Right renal cortex interstitium (tissue), 3 donors: ENCODE measurements at places on chromosomes 7 and 10.

- no peak for DNase-seq
Measured at GRCh38 chr10:77392236-77392721, 245.3 kb downstream of the KCNMA1 start.

- DNase-seq, result no peak
Measured at GRCh38 chr7:114548081-114548980, 133.7 kb downstream of the FOXP2 start.

DNA sequence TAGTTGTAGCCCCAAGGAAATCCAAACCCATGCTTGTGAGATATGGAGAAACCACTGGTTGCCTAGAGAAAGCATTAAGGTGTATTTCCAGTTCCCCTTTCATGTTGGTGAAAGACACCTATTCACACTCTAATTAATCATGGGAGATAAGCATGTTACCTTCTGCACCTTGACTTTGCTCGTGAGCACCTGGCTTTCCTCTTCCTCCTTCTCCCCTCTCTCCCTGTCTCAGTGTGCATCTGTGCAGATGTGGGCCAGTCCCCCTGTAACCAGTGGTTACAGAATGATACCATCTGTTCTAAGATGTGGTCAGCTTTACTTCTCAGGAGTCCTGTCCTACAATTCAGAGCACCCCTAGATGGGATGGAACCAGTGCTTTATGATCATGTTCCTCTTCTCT, 160.6 kb downstream of the LCOR start:
- DNase-seq, result no peak

DNA sequence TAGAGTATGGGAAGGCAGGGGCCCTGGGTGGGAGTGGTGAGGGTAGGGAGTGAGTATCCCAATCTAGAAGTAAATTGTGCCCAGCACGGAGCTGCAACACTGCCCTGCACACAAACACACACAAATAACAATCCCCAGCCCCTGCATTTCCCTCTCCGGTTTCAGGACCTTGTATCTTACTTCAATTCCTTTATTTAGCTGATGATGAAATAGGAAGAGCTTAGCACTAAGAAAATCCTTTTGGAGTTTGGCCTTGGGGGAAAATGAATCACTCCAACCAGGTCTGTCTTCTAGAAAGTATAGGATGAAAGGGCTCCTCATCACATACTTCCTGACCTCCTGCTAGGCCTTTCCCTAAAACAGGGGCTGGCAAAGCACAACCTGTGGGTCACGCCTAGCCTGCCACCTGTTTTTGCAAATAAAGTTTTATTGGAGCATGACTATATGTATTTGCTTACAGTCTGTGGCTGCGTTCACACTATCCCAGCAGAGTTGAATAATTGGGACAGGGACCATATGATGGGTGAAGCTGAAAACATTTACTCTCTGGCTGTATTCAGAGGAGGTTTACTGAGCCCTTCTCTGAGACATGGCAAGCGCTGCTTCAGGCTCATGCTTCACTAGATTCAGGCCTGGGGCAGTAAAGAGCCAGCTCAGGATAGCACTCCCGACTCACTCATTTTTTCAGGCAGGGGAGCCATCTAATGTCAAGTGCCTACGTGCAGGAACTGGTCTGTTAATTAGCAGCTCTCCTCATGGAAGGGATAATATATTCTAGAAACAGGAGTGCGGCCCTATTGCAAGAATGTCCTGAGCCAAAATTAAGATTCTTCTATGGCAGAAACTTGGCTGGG, 111.0 kb downstream of the EGFR start:
- DNase-seq, result no peak

DNA sequence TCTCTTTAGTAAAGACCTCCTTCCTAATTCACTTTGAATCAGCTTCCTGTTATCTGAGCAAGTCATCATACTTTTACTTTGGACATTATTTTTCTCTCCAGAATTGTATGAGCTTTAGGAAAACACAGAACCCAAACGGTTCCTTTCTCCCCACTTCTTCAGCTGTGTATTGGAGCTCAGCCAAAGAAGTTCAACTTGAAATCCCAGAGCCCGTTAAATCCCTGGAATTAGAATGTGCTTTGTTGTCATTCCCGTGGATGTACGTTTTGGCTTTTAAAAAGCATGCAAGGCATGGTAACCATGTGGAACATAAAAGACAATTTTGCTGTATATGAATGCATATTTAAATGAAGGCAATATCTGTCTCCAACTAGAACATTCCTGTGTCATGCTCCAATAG, 46.6 kb downstream of the AGMO start:
- DNase-seq, result no peak

GRCh38 chr7:141150465-141150864, 76.6 kb downstream of the TMEM178B start:
- no peak for DNase-seq

GRCh38 chr10:6182454-6183098, 20.2 kb upstream of the PFKFB3 start:
- DNase-seq, result no peak

- DNase-seq, result no peak
Measured at GRCh38 chr10:6117711-6118110, 28.9 kb downstream of the RBM17 start.

GRCh38 chr10:117980216-117980615, 66.5 kb downstream of the RAB11FIP2 start:
- DNase-seq, result no peak

DNA sequence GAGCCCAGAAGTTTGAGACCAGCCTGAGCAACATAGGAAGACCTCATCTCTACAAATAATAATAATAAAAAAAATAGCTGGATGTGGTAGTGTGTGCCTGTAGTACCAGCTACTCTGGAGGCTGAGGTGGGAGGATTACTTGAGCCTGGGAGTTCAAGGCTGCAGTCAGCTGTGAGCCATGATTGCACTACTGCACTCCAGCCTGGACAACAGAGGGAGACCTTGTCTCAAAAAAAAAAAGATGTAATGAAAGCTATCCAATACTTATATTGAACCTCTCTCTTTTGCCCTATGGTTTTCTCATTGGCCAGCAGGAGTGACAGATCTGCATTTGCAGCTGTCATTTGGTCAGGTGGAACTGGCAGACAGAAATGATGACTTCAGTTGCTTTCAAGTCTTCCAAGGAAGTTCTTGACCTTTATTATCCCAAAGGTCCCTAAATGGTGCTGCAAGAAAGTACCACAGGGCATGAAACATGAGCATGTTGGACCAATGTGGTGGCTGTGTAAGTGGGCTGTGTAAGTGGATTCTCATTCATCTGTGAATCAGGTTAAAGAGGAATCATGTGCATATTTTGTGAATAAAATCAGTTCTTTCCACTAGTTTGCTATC, 99.4 kb downstream of the CALD1 start:
- no peak for DNase-seq

- no peak for DNase-seq
Measured at GRCh38 chr10:112698818-112699164, 251.3 kb upstream of the TCF7L2 start.

- no peak for DNase-seq
Measured at GRCh38 chr7:3067606-3068380, 24.1 kb upstream of the CARD11 start.

GRCh38 chr7:140005341-140005740, 57.4 kb downstream of the PARP12 start:
- DNase-seq, result no peak

DNA sequence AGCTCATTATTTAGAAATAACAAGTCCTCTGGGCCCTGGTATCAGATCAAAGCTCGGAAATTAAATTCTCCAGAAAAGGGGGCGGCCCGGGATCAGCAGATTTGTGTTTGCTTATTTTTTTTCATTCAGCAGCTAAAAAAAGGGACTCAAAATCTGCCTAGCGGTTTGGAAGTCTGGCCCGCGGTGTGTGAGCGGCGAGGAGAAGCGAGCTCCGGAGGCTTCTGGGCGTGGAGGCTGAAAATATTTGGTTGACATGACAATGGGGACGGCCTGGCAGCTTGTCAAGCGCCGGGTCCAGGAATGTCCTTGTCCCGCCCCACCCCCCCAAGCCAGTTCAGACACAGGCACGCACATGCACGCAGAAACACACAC, 43.4 kb downstream of the FOXL3 start:
- no peak for DNase-seq

GRCh38 chr7:157784979-157785441, 448.2 kb downstream of the DNAJB6 start:
- DNase-seq, result no peak

- DNase-seq, result no peak
Measured at GRCh38 chr7:33901199-33901598, 4.1 kb upstream of the BMPER start.

DNA sequence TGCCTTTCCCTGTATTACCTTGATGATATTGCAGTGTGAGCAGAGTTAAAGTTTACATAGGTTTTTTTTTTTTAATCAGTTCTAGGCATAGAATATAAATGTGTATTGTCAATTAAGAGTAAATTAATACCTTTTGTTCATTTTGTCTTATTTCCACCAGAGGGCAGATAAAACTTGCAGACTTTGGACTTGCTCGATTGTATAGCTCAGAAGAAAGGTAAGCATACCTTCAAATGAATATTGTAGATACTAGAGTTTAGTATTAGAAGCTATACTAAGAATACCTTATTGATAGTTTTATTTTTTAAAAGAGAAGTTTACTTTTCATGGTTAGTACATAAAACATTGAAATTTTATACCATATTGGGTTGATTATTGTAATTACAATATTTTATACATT, 86.8 kb downstream of the MPLKIP start:
- DNase-seq, result no peak

DNA sequence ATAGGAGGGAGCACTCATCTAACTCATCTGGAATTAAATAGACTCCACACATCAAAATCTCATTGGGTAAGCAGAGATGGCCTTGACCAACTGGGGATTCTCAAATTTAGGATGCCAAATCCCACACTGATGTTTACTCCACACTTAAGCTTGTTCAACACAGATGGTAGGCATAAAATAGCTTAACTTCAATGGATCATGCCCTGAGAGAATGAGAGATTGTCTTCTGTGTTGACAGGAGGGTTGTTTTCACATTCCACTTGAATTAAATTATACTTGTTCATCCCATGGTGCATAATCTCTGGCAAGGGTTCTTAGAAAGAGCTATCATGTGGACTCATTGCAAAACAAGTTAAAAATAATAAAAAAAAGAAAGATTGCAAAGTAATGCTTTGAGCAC, 391.4 kb downstream of the PLXDC2 start:
- no peak for DNase-seq

DNA sequence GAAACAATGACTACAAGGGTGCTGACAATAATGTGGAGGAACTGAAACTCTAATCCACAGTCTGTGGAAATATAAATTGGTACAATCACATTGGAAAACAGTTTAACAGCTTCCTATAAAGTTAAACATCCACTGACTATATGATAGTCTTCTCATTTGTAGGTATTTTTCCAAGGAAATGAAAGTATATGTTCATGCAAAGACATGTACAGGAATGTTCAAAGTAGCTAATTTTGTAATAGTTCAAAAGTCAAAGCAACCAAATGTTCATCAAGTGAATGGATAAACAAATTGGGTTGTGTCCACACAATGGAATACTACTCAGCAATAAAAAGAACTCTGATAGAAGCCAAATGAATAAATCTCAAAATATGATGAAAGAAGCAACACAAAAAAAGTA, 626.0 kb upstream of the IGFBP3 start:
- DNase-seq, result no peak

- no peak for DNase-seq
Measured at GRCh38 chr7:138458576-138459412, 1.3 kb upstream of the TRIM24 start.

- no peak for DNase-seq
Measured at GRCh38 chr10:113735913-113736312, 15.6 kb upstream of the PLEKHS1 start.

DNA sequence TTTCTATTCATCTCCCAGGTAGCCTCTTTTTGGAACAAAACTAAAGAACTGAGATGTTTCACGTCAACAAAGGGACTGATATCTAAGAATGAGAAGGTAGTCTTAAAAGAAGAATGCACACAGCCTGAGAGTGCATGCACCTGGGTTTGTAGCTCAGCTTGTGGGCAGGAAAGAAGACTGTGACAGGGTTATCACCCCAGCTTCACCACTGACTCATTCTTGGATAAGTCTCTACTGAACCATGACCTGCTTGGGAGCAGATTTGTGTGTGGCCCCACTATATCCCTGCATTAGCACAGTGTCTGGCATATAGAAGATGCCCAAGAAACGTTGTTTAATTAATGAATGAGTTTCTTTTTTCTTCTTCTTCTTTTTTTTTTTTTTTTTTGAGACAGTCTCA, 187.5 kb downstream of the GPAM start:
- DNase-seq, result no peak

GRCh38 chr10:23459308-23459939, 20.5 kb downstream of the OTUD1 start:
- DNase-seq, result no peak

DNA sequence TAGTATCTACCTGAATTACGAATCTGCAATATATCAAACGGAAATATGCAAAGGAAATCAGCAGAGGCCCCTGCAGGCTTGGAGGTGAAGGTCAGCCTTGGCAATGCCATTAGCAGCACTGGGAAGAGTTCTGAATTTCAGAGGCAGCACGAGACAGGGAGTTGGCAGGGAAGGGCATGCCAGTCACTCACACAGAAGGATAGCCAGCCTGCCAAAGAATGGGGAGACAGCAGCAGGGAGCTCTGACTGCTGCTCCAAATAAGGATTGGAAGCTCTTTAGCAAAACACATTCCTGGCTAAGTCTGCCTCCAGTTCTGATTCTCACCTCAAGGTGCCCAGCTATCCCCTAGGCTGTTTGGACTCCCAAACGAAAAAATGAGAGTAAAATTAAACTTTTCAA, 188.0 kb downstream of the PDE1C start:
- no peak for DNase-seq

- no peak for DNase-seq
Measured at GRCh38 chr10:67036808-67037207, 111.0 kb downstream of the LRRTM3 start.

- no peak for DNase-seq
Measured at GRCh38 chr10:62336404-62336803, 37.8 kb upstream of the ZNF365 start.

DNA sequence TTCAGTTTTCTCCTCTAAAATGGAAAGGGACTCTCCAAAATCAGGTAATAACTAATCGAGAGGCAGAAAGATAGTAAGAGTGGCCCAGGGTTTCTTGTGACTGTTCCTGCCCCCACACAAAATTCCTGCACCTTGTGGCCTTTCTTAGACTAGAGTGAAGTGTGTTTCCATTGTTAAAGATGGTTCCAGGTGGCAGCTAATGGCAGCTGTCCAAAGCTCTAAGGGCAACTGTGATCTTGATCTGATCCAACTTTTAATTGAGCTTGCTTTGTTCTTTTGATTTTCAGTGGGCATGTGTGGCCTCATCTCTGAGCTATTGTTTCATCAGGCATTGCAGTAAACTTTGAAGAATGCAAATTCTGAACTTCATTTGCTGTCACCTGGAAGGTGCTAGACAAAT, 19.4 kb downstream of the ACSL5 start:
- no peak for DNase-seq

GRCh38 chr7:30545791-30546555, 41.3 kb upstream of the GGCT start:
- no peak for DNase-seq

- no peak for DNase-seq
Measured at GRCh38 chr7:150890853-150891584, 38.7 kb downstream of the AOC1 start.

DNA sequence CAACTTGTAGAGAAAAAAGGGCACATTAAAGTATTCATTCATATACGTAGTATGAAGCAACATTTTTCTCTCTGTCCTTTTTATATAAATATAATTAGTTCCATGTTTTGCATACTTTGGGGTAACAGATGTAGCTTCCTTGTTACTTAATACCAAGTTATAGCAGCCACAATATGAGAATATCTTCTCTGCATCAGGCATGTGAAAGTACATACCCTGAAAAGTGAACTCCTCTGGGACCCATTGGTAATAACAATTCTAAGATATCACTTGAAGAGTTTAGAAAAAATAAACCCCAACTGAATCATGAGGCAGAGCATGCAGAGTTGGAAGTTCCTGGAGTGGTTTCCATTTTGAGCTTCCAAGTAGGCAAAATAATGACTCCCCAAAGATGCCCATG, 2.4 kb upstream of the CRPPA start:
- no peak for DNase-seq
